Chondrocyte (in vitro differentiated cells): ENCODE measurements at places on chromosomes 4 and X.
A peak's percentile ranks its signal among the peaks of the same experiment; 100 is the strongest.

DNA sequence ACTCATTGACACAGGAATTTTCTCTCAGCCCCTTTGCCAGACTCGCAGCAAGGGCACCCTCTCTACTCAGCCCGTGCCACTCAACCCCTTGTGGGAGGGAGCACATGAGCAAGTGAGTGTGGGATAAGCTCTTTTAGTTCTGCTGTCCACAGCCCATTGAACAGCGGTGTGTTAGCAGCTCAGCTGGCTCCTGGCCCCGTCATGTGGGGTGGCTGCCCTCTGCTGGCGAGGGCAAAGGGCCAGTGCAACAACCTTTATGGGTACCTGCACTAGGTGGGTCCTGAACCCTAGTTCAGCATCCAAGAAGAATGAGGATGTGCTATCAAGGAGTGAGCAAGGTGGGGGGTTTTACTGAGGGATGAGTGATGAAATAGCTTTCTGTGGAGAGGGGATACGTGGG is 85.0 kb upstream of the ZNF81 start:
- DNase-seq = no peak

GRCh38 chr4:128825226-128825625 is 15.7 kb downstream of the JADE1 start:
- no peak for DNase-seq

DNA sequence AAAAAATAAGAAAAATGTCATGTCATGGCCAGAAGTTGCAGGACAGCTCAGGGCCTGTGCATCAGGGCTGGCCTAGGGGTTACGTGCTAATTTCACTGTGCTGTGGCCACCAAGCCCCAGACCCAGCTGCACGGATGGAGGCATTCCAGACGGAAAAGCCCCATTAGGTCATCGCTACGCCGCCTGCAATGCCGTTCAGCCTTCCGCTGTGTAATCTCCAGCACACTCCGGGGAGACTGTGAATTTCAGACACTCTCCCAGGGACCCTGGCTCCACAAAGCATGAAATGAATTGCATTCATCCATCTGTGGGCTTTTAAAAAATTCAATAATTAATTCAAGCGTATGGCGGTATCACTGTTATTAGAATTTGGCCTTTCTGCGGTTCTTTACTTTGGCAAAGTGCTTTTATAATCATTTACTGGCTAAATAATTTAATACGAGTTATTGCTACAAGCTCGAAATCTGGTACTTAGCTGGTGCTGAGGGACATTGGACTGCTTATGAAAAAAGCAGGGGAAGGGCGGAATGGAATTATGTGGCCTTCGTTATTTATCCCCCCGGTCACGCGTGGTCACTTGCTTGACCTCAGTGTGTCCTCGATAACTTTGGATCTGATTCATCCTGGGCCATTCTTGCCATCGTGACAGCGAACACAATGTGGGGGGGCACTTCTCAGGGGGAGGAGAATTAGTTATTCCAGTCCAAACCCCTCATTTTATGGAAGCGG is 9.0 kb upstream of the NSG1 start:
- peak; percentile 34 for DNase-seq

DNA sequence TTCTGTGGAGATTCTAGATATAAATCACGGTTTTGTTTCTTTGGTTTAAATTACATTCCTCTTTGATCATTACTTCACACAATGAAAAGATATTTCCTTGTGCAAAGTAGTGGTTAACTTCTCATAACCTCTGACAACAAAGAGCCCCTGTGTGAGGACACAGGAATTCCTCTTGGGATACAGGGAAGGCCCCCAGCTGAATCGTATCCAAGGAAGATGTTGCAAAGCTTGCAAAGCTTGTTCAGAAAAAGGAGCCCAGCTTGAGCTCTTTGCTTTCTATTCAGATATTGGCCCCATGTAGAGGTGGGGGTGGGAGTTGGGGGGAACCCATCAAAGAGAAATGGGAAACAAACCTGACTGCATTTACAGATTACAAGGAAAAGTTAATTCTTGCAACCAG is 145.7 kb downstream of the RELL1 start:
- no peak for DNase-seq

GRCh38 chr4:17865866-17866363 is 55.1 kb downstream of the NCAPG start:
- DNase-seq = no peak
